ENCODE measurements at places on chromosomes 1 and 21. TPM values are rescaled to one million over a fixed set of nuclear protein-coding genes. Genes with fewer than 3 reads are reported as not detected.

- no peaks in the 10 kb centered on the region for H3K27me3 ChIP-seq
- H3K4me3 ChIP-seq, result no peak overlapping the region
- H3K27ac ChIP-seq, result no peak overlapping the region
Measured at GRCh38 chr1:176118985-176119384, 88.1 kb downstream of the COP1 start.

DNA sequence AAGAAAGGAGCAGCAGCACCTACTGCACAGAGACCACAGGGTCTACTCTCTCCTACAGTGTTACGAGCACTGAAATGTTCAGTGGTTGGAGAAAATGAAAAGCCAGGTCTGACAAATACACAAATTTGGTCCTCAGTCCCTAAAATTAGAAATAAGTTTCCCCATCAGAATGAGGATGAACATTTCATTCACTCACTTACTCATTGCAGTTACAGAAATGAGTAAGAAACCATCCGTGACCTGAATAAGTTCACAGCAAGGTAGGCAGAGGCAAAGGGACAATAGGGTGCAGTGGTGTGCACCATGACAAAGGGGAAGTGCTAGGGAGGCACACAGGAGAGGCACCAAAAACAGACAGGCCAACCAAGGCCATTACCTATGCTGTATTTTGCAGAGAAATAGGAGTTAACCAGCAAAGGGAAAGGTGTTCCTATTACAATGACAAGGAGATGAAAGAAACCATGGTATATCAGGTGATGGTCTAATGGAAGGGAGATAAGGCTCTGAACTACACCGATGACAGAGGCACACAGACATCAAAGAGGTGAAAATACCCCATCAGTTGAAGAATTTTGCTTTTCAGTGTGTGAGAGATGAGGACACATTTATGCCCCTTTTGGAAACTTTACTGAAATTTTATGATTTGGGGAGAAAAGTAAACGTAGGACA, 29.4 kb downstream of the VAV3 start:
- peak; percentile 72 for DNase-seq
- peaks cover 47% of the 10 kb centered on the region for H3K4me1 ChIP-seq
- H3K27ac ChIP-seq, result peak overlapping the region; percentile 25
- no peaks in the 10 kb centered on the region for H3K27me3 ChIP-seq

DNA sequence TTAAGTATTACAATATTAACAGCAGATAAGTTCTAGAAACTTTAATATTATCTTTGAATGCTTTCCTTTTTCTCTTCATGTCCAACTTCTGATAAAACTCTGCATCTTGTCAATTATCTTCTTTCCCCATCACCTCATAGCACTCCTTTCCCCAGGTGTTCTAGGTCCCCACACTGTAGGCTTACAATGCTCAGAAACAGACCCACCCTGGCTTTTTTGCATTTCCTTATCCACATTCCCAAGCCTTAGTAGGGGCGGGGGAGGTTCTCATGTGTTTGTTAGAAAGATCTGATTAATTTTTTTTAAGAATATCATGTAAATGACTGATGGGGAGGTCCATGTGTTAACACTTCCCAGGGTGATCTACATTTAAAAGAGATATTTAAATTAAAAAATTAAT, 63.9 kb downstream of the PLPPR4 start:
- H3K4me1 ChIP-seq, result no peaks in the 10 kb centered on the region
- H3K27me3 ChIP-seq, result peaks cover 5% of the 10 kb centered on the region
- DNase-seq, result no peak
- no peaks in the 10 kb centered on the region for H3K36me3 ChIP-seq
- no peak overlapping the region for H3K4me3 ChIP-seq
- H3K27ac ChIP-seq, result no peak overlapping the region

NUP210L gene
- total RNA-seq, result 0.02 TPM

DNA sequence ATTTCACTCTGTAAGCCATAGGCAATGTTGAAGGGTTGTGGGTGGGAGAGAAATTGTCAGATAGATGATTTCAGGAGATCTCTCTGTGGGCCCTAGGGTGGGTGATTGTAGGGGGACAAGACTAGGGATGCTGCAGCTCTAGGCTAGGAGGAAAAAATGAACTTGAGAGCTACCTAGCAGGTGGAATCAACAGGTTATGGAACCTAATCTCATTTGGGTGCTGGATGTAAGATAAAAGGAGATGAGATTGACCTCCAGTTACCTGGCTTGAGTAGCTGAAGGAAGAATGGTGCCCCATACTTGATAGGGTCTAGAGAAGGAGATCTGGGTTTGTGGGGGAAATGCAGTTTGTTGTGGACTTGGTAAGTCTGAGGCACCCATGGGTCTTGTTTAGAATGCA, 396.5 kb downstream of the RRAGC start:
- peaks cover 4% of the 10 kb centered on the region for H3K27me3 ChIP-seq
- H3K4me3 ChIP-seq, result no peak overlapping the region
- no peaks in the 10 kb centered on the region for H3K4me1 ChIP-seq
- H3K27ac ChIP-seq, result no peak overlapping the region

GRCh38 chr1:160474392-160475242, 48.4 kb downstream of the SLAMF6 start:
- no peak overlapping the region for H3K4me3 ChIP-seq
- H3K4me1 ChIP-seq, result no peaks in the 10 kb centered on the region
- no peak overlapping the region for H3K27ac ChIP-seq
- H3K27me3 ChIP-seq, result no peaks in the 10 kb centered on the region
- peaks cover 5% of the 10 kb centered on the region for H3K36me3 ChIP-seq
- peak; percentile 49 for DNase-seq

RGS16 gene
- 37.3 TPM for total RNA-seq

NGF gene
- not detected for total RNA-seq

DNA sequence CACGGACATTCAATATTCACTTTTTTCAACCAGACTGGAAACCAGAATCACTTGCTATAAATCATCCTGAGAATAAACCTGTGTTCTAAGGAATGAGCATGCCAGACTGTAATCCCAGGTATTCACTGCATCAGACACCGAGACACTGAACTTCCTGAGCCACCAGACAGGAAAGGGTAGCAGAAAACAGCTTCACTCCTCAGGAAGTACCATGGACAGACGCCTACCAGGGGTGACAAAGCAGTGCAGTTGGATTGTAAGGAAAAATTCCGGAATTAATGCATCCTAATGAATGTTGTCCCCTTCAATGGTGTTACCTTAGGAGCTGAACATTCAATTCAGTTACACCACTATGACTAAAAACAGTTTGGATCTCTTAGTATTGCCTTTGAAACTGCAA, 156.1 kb downstream of the PIGK start:
- H3K4me1 ChIP-seq, result no peaks in the 10 kb centered on the region
- H3K27ac ChIP-seq, result no peak overlapping the region
- no peak for DNase-seq
- H3K4me3 ChIP-seq, result no peak overlapping the region
- no peaks in the 10 kb centered on the region for H3K36me3 ChIP-seq

- peaks cover 32% of the 10 kb centered on the region for H3K36me3 ChIP-seq
- H3K27me3 ChIP-seq, result no peaks in the 10 kb centered on the region
- no peak overlapping the region for H3K27ac ChIP-seq
- no peak for DNase-seq
- no peak overlapping the region for H3K4me3 ChIP-seq
- no peaks in the 10 kb centered on the region for H3K4me1 ChIP-seq
Measured at GRCh38 chr1:245894843-245895242, 612.2 kb downstream of the SMYD3 start.

- no peak overlapping the region for H3K4me3 ChIP-seq
- no peak for DNase-seq
- H3K27me3 ChIP-seq, result peaks cover 5% of the 10 kb centered on the region
- no peak overlapping the region for H3K27ac ChIP-seq
- H3K4me1 ChIP-seq, result no peaks in the 10 kb centered on the region
Measured at GRCh38 chr1:7378346-7379130, 392.6 kb upstream of the VAMP3 start.

DNA sequence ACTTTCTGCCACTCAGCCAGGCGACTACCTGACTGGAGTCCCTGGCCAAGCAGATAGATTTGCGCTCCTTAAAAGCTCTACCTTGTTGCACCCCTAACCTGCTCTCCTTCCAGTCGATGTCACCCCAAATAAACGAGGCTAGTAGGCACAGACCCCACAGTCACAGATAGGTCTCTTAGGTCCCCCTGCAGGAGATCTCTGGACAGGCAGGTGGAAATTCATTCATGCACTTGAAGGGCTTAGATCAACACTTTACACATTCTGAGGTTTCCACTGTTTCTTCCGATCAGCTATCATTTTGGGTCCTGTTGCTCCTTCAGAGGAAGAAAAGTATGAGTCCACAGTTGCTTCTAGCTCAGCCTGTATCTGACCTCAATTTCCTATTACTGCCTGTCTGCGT, 272.6 kb upstream of the FMN2 start:
- H3K4me1 ChIP-seq, result peaks cover 9% of the 10 kb centered on the region
- H3K27me3 ChIP-seq, result no peaks in the 10 kb centered on the region
- peak; percentile 31 for DNase-seq
- no peaks in the 10 kb centered on the region for H3K36me3 ChIP-seq
